ENCODE measurements at places on chromosomes 4 and X. TPM values are rescaled to one million over a fixed set of nuclear protein-coding genes. Genes with fewer than 3 reads are reported as not detected.

Gene RPS6KA6
- total RNA-seq, result 5.7 TPM

Gene SPACA5
- total RNA-seq, result not detected

Gene USP53
- total RNA-seq, result 9.2 TPM

Gene MAGED4B
- total RNA-seq, result 99.3 TPM

Gene CFI
- 1.2 TPM for total RNA-seq

Gene HMGB2
- total RNA-seq, result 17.5 TPM

Gene SPARCL1
- not detected for total RNA-seq

Gene RHOXF2B
- total RNA-seq, result not detected

Gene ANK2
- 49.0 TPM for total RNA-seq
